Fibroblast of skin of left quadriceps (primary cell): ENCODE measurements at places on chromosomes 6 and 20.
A peak's percentile ranks its signal among the peaks of the same experiment; 100 is the strongest.

GRCh38 chr6:137297887-137298286 is 78.7 kb upstream of the IFNGR1 start:
- DNase-seq, result no peak

DNA sequence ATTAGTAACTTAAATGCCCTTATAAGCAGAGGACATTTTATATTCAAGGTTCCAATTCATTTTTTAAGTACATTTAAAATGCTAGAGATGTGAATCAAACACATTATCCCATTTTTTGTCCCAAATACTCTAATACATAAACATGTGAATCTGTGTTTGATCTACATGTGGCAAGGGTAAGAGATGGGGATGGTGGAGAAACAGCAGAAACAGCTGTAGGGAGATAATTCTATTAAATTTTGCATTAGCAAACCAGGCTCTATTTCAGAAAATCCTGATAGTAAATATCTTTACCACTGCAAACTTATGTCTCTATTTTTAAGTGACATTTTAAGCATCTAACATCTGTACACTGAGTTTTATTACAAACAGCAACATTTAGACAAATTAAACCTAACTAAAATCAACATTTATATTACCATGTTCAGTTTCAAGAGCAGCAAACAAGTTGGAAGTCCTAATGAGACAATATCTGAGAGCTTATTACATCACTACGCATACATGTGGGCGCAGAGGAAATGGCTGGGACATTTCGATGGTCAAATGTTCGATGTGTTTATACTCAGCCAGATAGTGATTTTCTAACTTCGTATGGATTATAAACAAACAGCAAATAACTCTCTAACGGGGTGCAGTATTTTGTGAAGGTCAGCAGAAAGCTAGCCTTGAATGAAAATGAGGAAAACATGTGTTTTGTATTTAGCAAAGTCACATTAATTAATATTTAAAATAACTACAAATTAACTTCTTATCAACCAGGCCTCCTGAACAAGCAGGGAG is 165.1 kb downstream of the GJA1 start:
- DNase-seq, result no peak

DNA sequence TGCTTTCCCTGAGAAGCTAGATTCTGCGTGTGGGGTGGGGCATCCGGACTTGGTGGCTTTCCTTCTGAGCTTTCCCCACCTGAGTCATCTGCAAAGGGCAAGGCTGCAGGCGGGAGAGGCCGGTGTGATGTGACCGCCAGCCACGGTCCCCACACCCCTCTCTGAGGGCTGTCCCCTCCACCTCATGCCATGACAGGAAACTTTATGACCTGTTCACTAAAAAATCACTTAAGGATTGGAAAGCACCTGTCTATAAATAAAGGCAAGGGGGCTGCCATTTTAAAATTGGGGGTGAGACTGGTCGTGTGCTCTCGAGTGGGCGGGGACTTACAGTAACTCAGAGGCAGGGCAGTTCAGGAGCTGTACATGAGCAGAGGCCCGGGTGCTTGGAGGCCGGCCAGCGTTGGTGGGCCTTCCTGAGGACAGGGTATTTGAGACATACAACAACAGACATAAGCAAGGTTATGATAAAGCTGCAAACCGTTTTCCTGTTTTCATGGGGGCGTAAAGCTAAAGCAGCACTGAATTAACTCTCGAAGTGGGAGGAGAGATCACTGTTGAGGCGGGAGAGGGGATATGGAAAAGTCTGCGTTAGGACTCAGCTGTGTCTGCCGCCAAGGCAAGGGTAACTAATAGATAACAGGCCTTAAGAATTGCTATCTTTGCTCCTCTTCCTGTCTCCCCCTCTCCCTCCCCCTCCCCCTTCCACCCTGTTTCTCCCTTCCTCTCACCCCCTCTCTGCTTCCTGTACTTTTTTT is 16.1 kb upstream of the SERPINB1 start:
- peak; percentile 68 for DNase-seq

DNA sequence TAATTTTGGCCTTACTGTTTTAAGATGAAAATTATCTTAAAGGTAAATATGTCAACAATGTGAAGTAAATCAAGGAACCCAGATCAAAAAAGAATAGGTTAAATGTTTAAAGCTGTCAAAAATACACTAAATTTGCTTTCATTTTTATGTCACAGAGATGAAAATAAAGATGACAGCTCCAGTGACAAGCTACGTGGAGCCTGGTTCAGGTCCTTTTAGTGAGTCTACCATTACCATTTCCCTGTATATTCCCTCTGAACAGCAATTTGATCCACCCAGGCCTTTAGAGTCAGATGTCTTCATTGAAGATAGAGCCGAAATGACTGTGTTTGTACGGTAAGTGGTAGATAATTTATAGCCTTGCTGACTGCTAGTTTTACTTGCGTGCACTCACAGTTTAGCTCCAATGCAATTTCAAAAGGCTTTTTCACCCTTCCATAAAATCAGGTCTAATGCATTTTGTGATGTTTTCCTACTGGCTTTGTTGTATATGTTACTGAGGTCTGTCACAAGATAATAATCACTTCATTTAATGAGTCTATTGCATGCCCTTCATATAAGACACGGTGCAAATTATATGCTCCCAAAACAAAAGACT is 1.9 kb downstream of the HEBP2 start:
- DNase-seq, result no peak

DNA sequence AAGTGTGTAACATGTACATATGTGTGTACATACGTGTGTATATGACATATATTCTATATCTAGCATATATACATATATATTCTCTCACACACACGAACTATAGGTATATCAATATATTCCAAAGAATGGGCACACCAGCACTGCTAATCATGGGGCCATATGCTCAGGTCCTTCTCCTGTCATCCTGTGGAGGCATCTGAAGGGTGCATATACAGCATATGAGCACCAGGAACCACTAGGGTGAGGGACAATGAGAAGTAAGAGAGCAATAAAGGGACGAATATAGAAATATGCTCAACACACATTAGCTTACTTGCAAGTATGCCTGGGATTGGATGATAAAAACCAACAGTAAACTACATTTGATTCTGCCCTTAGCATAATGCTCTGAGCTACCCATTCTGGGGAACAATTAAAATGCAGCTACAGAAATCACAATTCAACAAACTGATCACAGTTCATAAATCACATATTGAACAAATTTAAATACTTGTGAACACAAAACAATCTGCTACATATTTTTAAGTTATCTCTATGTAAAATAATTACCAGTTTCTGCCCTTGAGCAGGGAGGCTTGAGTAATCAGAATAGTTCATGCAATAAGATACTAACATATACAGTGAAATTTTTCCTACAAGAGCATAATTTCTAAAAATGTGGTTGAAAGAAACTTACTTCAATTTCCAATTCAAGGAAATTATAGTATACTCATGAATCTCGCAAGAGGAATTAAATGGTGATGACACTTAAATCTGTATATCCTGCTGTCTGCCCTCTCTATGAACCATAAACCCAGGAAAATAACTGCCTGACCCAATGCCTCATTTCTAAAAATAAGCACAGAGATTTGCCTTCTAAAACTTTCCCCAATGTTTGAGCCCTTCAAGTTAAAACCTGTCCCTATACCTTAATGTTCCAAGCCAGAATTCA is 272.2 kb upstream of the THEMIS start:
- DNase-seq, result no peak

DNA sequence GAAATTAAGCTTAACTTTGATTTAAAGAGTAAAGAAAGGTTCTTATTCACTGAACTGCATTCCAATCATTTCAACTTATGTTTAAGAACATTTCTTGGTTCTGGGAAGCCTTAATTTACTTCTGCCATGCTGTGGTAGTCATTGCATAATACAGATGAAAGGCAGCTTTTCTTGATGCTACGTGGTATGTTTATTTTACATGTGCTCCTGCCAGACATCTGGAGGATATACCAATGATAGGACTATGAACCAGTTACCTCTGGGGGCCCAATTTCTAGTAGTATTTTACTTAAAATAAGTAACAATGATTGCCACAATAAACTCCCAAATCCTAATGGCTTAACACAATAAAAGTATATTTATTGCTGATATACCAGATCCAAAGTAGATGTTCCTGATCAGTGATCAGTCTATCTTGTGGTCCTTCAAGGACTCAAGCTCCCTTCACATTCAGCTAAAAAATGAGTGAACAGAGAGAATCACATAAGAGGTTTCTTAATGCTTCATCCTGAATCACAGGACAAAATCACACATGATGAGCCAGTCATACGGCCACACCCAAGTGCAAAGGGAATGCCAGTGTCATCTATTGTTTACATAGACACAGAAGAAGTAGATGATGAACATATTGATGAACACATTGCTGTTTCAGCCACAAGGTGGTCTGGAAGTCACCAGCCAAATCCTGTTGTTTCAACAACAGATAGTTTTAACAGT is 56.5 kb upstream of the CCN2 start:
- DNase-seq, result peak; percentile 54

- no peak for DNase-seq
Observed at GRCh38 chr6:147579667-147580066, 71.2 kb downstream of the SAMD5 start.

- no peak for DNase-seq
Observed at GRCh38 chr20:1429143-1429728, 36.4 kb upstream of the FKBP1A start.

GRCh38 chr20:61588411-61589385 is 336.6 kb downstream of the CDH4 start:
- DNase-seq, result peak; percentile 79

- no peak for DNase-seq
Observed at GRCh38 chr6:34615574-34616226, 59.6 kb upstream of the SPDEF start.

DNA sequence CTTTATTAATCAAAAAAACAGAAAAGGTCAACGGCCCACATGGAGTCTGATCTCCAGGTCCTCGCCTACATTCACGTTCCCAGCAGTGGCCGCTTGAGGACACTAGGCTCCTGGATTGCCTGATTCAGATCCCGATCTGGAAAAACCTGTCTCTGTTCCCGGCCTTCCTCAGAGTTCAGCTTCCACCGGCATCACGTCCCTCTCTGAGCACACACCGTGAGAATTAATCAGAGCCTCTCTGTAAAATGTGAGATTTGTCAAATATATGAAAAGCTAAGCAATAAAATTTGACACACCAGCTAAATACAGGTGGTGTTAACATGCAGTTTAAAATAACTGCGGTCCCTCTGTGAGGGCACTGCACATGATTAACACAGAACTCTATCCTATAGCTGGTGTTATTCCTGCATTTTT is 122.8 kb upstream of the COL21A1 start:
- DNase-seq, result no peak

DNA sequence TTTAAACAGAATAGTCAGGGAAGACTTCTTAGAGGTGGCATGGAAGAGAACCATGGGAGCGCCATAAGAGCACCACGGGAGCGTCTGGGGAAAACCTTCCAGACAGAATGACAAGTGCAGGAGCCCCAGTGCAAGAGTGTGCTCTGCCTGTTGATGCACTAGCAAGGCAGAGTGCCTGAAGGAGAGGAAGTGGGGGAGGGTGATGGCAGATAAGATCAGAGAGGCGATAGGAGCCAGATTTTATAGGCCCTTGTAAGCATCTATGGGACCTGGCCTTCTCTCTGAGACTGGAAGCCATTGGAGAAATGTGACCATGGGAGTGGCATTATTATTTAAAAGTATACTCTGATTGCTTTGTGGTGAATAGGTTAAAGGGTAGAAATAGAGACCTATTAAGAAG is 13.1 kb downstream of the FUCA2 start:
- no peak for DNase-seq

DNA sequence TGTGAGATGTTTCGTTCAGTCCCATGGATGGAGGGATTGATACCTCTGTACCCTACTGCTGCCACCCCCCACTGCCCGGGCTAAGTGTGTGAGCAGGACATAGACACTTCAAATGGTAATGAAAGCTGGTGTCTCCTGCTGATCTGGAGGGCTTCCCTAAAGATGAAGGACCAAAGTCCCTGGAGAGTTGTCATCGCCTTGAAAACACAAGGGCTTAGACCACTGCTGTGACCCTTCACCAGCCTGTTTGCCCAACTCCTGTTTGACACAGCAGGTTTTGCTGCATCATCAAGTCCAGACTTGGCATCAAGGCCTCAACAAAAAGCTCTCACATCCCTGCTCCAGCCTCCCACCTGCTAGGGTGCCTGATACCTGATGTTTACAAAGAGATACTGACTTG is 57.9 kb upstream of the FAM8A1 start:
- DNase-seq, result no peak

DNA sequence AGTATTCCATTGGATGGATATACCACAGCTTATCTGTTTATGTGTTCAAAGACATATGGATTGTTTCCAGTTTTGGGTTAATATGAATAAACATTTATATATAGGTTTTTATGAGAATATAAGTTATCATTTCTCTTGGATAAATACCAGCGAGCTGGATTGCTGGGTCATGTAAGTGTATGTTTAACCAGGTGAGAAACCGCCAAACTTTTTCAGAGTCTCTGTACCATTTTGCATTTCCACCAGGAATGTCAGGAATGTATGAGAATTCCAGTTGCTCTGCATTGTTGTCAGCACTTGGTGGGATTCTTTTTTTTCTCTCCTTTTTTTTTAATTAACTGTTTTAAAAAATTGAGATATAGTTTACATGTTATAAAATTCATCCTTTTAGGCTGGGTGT is 52.1 kb downstream of the PHF20 start:
- no peak for DNase-seq

DNA sequence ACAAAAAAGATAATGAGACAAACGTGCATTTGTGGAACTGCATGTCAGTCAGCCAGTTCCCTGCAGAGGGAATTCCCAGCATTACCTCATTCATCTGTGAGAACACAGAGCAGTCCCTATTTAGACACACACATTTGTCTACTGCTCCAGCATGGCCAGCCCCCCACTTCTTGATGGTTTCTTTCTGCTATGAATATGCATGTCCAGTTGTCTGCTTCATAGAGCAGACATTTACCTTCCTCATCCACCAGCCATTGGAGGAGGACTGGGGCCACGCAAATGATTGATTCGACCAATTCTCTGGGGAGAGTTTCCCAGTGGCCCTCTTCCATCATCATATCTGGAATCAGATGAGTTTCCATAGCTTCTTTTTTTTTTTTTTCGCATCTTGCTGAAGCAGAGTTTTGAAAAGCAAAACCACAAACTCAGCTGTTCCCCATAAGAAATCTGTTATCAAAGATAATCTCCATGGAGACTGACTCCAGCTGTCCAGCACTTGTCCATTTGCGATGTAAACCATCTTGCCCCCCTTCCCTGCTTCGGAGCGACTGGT is 11.8 kb downstream of the ENPP1 start:
- DNase-seq, result no peak
